ENCODE measurements at places on chromosomes 4 and X.

- DNase-seq: no peak
These were observed 127.9 kb downstream of the CHRDL1 start for GRCh38 chrX:110667706-110668105.

DNA sequence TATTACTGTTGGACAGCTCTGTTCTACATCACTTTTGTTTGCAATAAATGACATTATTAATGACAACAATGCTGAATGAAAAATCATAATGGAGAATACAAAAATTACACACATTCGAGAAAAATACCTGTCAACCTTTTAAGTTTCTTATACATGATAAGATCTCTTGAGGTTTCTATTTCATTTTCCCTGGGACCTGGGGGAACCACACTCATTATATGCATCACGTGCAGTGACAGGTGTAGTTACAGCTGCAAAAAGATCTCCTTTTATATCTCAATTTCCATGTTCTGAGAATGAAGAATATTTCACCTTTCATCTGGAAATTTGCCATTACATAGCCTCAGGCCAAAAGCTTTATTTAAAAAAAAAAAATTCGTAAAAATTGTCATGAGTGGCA lies 1347.0 kb upstream of the AGA start:
- DNase-seq: no peak

DNA sequence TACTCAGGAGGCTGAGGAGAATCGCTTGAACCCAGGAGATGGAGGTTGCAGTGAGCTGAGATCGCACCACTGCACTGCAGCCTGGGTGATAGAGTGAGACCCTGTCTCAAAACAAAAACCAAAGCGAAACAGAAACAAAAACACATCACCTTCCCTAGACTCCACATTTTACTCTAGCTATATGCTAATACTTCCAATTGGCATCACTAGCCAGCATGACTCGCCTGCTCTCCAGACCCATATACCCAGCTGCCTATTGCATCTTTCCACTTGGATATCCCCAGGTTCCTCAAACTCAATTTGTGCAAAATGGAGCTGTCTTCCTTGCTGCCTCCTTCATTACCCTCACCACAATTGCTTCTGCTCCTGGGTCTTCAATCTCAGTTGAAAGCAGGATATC lies 22.4 kb upstream of the LAP3 start:
- no peak for DNase-seq

DNA sequence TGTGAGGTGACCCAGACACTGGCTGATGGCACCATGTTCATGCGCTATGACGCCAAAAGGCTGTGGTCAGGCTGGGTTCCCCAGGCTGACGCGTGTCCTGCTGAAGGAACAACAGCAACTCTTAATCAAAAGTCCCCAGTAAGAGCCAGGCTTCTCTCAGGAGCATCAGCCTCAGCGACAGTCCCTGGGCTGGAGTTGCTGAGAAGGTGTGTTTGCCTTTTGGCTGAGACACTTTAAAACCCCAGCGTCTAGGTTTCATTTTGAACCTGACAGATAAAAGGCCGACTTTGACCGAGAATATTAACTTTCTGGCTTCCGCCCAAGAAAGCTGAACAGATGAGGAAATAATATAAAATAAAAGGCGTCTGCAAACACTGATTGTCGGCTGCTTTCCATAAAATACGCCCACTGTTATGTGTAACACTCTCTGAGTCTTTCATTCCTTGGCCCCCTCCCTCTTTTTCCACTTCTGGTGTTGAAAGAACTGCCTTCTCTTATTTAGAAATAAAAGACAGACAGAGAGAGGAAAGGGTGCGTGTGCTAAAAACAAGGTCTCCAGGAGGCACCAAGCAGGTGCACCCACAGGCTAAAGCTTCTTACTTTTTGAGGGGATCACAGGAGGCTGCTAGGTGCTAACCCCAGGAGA lies 373.6 kb downstream of the MID1IP1 start:
- DNase-seq: peak; percentile 60

GRCh38 chr4:78410676-78411075 lies 140.9 kb upstream of the ANXA3 start:
- DNase-seq: no peak

DNA sequence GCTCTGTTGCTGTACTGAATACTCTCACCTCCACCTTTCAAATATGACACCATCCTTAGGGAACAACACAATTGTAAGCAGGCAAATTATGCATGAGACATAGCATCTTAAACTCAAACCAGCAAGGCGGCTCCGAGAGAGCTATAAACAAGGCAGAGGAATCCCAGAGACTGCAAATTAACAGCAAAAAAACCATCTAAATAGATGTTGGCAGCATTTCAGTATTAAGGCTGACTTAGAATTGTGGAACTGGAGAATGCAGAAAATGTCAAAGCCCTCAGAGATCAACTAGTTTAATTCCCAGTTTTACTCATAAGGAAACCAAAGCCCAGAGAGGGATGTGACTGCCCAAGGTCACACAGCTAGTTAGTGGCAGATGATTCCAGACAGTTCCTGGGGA lies 37.2 kb upstream of the SPANXC start:
- DNase-seq: no peak

DNA sequence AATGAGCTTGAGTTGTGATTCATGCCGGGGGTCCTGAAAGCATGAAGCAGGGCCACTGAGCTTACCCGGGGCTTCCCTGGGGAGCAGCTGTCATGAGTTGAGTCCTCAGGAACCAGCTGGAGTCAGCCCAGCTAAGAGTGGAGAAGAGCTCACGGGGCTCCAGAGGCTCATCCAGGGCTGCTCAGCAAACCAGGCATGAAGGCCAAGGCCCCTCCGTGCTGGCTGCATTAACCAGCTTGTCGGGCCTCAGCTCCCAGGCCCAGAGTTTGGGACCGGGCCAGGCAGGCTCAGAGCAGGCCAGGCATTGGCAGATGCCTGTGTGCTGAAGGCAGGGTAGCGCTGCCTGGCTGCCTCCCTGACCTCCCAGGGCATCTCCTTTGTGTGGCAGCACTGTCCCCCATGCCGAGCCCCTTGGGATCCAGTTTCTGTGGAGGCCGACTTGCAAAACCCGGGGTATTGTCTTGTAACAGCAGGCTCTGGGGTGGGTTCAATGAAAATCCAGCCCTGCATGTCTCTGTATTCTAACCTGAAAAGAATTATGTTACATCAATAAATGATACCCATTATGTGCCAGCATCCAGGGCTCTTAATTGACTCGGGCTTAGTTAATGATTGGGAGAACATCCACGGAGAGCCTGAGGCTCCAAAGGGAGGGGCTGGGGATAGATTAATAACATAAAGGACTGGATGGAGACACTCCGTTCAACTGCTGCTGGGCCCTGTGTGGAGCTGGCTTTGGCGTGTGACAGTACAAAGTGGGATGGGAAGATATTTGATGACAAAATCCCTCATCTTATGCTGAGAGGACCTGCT lies 68.0 kb upstream of the MSX1 start:
- no peak for DNase-seq

- no peak for DNase-seq
These were observed 53.8 kb downstream of the CXCL1 start for GRCh38 chr4:73922766-73923630.

DNA sequence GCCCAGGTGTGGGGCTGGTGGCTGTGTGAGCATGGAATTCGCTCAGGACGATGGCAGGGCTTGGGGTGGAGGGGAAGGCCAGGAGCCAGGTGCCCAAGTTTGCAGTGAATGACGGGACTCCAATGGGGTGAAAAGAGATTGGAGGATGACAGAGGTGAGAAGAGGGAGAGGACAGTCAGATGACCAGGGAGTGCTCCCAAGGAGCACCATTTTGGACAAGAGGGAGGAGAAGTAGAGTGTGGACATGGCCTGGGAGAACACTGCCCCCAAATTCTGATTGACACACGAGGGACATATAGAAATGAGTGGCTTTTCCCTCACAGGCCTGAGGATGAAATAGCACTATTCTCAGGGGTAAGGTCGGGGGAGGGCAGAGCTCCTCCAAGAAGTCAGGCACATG lies 6.7 kb downstream of the MRFAP1 start:
- DNase-seq: no peak

DNA sequence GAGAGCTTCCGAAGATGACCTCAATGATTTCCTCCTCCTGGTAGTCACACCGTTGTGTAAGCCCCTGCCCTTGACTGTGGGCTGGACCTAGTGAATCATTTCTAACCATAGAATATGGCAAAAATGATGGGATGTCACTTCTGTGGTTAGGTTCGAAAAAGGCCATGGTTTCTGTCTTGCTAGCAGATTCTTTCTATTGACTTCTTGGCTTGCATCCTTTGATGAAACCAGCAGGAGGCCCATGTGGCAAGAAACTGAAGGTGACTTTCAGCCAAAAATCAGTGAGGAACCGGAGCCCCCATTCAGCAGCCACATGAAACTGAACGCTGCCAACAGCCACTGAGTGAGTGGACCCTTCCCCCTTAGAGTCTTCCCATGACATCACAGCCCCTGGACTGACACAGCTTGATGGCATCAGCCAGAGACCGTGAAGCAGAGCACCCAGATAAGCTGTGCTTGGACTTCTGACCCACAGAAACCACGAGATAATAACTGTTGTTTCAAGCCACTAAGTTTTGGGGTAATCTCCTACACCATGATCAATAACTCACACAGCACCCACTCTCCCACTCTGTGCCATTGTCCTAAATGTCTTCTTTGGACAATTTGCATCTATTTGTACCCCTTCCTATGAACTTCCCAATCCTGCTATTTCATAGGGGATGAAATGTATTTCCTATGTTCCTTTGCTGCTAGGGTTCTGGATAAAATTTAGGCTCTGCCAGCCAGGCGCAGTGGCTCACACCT lies 148.0 kb upstream of the STX18 start:
- no peak for DNase-seq

DNA sequence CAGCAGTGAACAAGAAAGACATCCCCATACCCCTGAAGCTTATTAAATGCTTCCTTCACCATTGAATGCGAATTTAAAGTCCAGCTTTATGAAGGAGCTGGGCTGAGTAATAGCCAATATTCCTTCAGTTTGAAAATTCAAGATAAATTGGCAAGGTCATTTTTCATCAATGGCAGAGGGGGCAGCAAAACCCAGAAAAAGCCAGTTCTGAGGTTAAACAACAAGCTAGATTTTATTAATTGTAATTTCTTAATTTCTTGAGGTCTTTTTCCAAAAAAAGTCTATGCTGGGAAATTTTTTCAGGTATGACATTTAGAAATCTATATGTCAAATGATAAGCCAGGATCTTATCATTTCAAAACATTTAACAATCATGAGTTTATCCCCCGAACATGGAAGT lies 808.9 kb downstream of the RPA4 start:
- no peak for DNase-seq

GRCh38 chr4:5638976-5639375 lies 69.4 kb downstream of the EVC2 start:
- DNase-seq: no peak

DNA sequence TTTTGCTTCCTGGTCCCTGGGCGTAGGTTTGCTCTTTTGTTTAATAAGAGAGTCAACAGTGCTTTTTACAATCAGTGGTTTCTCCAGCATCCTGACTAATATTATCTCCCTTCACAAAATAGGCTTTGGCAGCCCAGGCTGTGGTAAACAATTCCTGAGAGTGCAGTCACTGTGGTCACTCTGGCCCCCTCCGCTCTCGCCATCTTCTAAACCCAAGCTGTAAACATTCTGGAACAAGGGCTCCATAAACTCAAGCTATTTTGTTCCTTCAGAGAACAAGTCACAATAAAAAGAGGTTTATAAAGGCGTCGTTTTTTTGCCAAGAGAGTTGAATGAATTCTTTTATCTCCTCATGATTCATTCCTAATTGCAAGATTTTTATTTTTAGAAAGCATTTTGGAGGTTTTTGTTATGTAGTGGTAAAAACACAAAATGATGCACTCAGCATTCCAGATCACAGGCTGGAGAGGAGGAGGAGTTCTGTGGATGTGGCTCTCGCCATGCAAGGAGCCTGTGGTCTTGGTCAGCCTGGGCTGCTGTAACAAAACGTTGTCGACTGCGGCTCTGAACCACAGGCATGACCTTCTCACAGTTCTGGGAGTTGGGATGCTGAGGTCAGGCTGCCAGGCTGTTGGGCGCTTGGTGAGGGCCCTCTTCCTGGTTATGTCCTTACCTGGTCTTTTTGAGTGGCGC lies 486.4 kb upstream of the FAT1 start:
- DNase-seq: no peak

DNA sequence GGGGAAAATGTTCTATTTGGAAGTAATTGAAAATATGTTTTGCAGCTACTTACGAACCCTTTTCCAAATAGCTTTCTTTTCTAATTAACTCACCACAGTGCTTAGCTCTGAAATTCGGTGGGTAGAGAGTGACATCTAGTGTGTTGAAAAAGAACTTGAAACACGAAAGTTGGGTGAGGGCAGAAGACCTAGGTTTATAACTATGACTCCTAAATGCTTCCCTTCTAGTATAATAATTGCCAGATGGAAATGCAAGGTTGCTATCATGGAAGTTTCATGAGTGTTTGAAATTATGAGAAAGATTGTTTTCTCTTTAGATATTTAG lies 77.3 kb upstream of the NOCT start:
- DNase-seq: no peak

DNA sequence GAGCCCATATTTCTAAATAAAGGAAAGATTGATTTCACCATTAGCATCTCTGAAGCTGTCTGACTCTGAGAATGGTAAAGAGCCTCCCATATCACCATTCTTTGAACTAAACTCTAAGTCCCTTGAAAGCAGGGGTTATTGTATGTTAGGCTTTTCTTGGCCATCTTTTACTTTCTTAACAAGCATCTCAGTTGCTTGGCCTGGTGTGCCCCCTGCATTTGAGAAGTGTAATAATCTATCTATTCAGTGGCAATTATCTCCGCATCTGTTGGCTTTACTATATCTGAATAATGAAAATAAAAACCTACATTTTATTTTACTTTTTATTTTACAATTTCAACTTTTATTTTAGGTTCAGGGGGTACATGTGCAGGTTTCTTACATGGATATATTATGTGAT lies 128.3 kb upstream of the ARMCX2 start:
- DNase-seq: no peak

GRCh38 chr4:177451108-177451500 lies 8.9 kb upstream of the AGA start:
- DNase-seq: no peak

DNA sequence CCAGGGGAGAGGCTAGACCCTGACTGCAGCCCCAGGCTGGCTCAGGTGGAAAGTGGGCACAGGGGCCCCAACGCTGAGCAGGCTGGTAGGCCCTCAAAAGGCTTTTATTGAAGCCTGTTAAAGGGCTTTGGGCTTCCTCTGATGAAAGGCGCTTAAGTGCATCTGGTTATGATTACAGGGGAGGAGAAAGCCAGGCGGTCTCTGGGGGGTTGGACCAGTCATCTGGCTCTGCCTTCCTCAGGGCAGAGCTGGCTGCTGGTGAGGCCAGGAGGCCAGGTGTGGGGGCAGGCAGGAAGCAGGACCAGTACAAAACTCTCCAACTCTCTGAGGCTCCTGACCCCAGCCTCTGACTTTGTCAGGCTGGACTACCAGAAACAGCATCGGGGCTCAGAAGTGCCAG lies 68.8 kb upstream of the BCOR start:
- no peak for DNase-seq

GRCh38 chr4:27908356-27908755 lies 1047.7 kb downstream of the STIM2 start:
- DNase-seq: no peak

DNA sequence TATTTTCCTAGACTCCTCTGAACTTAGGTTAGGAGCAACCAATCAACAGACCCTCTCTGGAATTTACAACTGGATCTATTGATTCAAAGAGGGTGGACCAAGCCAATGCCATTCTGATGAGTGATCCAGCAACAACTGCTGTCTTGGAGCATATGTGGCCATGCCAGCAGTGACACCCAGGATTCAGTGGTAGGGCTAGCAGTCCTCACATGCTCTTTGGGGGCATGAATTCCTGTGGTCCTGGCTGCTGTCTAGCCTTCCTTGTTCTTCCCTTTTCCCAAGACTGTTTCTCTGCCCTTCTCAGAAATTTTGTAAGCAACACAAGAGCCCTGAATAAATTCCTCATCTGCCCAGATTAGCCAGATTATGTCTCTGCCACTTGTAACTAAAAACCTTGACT lies 61.5 kb upstream of the GATB start:
- no peak for DNase-seq

Measured in activated T-cell treated with anti-CD3 and anti-CD28 coated beads, Interleukin-2, amount 50 U/mL, for 24 hours (primary cell).